Cardiac ventricle fibroblast (primary cell): ENCODE measurements at places on chromosomes 1 and 21. TPM values are rescaled to one million over a fixed set of nuclear protein-coding genes. Genes with fewer than 3 reads are reported as not detected.

ETV3L gene
- not detected in 2 replicates for total RNA-seq

ST7L gene
- total RNA-seq = 13.6 and 18.7 TPM in 2 replicates

PIP5K1A gene
- total RNA-seq = 24.7 and 34.7 TPM in 2 replicates

CFHR2 gene
- total RNA-seq = not detected in 2 replicates

INSRR gene
- total RNA-seq = under 0.01 TPM in 1 of 2 replicates, not detected in the other
